ENCODE measurements at places on chromosomes 13 and 19.

- peak; percentile 56 for DNase-seq
Observed at GRCh38 chr19:28504727-28505126, 708.2 kb downstream of the UQCRFS1 start.

- DNase-seq: peak; percentile 44
Observed at GRCh38 chr13:52158629-52159158, 703 bp downstream of the NEK3 start.

- no peak for DNase-seq
Observed at GRCh38 chr19:31629579-31630363, 280.5 kb upstream of the TSHZ3 start.

- peak; percentile 95 for DNase-seq
Observed at GRCh38 chr19:33406521-33407139, 33.1 kb downstream of the CEBPG start.

All from lower leg skin (tissue), 4 donors.